Activated CD4-positive, alpha-beta memory T cell treated with anti-CD3 and anti-CD28 coated beads, Interleukin-2, amount 10 ng/mL, durations not matched to agents 7 days and 5 days (primary cell): ENCODE measurements at places on chromosomes 2 and 18. TPM values are rescaled to one million over a fixed set of nuclear protein-coding genes. Genes with fewer than 3 reads are reported as not detected.

DNA sequence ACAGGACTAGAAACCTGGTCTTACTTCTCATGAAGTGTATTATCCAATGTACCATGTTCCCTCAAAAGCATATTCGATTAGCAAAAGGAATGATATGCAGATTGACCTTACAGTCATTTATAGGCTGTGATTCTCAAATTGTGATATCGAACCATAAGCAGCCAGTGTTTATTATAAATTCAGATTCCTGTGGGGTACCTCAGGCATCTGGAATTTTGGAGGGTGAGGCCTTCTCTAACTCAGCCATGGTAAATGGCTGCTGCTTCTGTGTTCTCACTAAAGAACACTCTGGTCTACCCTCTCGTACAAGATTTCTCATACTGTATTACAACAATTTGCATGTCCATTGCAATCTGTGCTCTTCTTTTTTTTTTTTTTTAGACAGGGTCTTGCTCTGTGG lies 84.5 kb downstream of the PRPF40A start:
- DNase-seq = no peak

NGEF gene
- 0.48 TPM for total RNA-seq

DNA sequence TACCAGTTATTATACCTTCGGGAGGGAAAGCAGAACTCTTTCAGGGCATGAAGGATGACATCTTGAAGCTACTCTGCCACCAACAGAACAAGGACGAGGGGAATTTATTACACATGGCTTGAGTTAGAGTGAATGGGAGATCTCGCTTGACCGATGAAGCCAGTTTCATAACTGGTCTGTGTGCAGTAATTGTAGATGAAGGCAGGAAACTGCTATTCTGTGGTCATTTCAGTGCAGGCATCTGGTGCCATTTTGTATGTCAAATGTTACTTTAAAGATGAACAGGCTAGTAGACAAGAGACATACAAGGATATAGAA lies 20.5 kb downstream of the GREB1 start:
- no peak for DNase-seq

DNA sequence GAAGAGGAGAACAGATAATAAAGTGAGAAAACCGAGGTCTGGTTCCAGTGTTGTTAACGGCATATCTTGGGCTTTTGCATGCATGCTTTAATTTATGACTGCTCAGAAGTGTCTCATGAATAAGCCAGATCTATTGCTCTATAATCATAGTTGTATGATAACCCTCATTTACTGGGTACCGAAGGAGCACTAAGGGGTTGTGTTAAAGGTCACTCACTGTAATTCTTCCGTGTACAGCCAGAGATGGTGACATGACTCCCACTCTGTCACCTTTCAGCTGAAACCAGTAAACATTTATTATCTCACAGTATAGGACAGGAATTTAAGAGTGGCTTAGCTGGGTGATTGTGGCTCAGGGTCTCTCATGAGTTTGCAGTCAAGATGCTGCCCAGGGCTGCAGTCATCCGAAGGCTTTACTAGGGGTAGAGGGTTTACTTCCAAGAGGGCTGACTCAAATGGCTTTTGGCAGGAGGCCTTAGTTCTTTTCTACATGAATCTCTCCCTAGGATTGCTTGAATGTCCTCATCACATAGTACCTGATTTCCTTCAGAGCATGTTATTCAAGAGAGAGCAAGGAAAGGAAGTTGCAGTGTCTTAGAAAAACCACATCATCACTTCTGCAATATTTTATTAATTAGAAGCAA lies 107.0 kb downstream of the NAB1 start:
- DNase-seq = no peak

DNA sequence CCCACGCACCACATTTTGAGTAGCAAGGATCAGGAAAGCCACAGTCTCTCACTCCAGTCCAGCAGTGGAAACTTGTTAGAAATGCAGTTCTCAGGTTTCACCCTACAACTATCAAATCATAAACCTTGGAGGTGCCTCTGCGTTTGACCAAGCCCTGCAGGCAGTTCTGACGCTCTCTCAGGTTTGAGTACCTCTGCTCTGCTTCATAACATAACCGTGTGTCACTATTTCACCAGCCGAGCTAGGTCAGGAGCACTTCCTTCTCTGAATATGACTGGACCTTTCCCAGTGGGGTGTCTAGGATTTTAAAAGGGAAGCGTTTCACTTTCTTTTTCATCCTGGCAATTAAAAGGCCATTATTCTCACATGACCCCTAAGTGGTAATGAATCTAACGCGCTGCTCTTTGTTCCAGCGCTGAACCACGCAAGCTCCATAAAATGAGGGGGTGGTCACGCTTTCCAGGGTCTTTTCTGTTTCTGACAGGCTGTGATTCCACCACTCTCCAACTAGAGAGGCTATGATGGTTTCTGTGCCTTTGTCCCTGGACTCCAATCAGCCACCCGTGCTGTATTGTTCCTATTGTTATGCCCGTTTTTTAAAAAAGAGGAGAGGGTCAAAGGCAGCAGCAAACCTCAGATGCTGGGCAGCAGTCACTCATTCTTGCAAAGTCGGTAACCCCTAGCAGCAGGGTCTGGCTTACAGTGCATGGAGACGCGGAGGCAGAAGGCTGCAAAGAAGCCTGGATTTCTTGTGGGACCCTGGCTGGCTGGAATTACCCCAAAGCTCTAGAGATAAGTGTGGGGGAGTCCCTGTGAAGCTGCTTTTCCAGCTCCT lies 75.2 kb upstream of the CTNNA2 start:
- DNase-seq = no peak

HRH4 gene
- 0.65 TPM for total RNA-seq

- DNase-seq = no peak
Observed at GRCh38 chr2:182682210-182682609, 33.8 kb upstream of the DNAJC10 start.

GRCh38 chr2:48205137-48205798 lies 299.0 kb upstream of the FBXO11 start:
- no peak for DNase-seq

GRCh38 chr2:233707940-233708644 lies 4.6 kb upstream of the UGT1A5 start:
- DNase-seq = no peak

DNA sequence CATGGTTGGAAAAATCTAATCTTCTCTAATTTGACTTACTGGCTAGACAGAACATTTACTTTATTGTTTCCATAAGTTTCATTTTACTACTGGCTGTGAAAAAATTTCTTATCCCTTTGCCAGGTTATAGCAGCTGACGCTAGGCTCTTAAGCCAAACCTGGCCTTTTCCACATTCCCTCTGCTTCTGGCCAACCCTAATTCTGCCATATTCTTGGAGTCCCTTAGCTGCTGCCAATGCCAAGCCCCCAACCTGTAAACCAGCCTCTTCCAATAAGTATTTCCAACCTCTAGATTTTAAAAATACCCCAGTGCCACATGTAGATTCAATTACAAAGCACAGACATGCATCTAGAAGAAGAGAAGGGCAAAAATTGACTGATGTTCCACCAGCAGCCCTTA lies 452.3 kb upstream of the MEX3C start:
- DNase-seq = no peak

- DNase-seq = no peak
Observed at GRCh38 chr2:231391981-231392380, 3.5 kb upstream of the B3GNT7 start.

EVA1A gene
- total RNA-seq = not detected

- no peak for DNase-seq
Observed at GRCh38 chr2:230541934-230542380, 126.0 kb downstream of the SP100 start.

TWIST2 gene
- total RNA-seq = not detected

ADRA2B gene
- total RNA-seq = not detected

DNA sequence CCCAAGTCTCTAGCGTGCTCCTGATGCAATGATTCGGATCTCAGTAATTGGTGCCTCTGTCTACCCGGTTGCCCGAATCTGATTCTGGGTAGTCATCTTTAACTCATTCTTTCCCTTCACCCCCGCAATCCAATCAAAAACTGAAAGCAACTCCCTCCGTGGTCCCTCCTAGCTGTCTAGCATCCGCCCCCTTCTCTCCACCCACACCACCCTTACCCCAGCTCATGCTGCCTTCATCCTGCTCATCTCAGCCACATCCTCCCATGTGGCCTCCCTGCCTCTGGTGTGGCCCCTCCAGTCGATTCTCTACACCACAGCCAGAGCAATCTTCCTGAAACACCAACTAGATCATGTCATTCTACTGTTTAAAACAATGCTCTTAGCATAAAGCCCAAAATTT lies 62.3 kb downstream of the TTC32 start:
- DNase-seq = no peak

- DNase-seq = no peak
Observed at GRCh38 chr2:203675086-203675485, 31.4 kb upstream of the CD28 start.

ITPRIPL1 gene
- total RNA-seq = 46.3 TPM

- no peak for DNase-seq
Observed at GRCh38 chr2:217851191-217852020, 151.4 kb downstream of the TNS1 start.

DYNC1I2 gene
- 55.3 TPM for total RNA-seq

- no peak for DNase-seq
Observed at GRCh38 chr2:168601741-168602140, 145.7 kb downstream of the CERS6 start.

GYPC gene
- 133 TPM for total RNA-seq
